ENCODE measurements at places on chromosomes 1 and 21.

GRCh38 chr1:19488136-19488535 lies 2.8 kb upstream of the CAPZB start:
- DNase-seq, result no peak

GRCh38 chr1:56382929-56383328 lies 196.4 kb downstream of the PLPP3 start:
- no peak for DNase-seq

GRCh38 chr1:172107316-172107975 lies 266.1 kb downstream of the DNM3 start:
- no peak for DNase-seq

- DNase-seq, result no peak
Measured at GRCh38 chr1:182565537-182565936, 23.5 kb downstream of the RNASEL start.

DNA sequence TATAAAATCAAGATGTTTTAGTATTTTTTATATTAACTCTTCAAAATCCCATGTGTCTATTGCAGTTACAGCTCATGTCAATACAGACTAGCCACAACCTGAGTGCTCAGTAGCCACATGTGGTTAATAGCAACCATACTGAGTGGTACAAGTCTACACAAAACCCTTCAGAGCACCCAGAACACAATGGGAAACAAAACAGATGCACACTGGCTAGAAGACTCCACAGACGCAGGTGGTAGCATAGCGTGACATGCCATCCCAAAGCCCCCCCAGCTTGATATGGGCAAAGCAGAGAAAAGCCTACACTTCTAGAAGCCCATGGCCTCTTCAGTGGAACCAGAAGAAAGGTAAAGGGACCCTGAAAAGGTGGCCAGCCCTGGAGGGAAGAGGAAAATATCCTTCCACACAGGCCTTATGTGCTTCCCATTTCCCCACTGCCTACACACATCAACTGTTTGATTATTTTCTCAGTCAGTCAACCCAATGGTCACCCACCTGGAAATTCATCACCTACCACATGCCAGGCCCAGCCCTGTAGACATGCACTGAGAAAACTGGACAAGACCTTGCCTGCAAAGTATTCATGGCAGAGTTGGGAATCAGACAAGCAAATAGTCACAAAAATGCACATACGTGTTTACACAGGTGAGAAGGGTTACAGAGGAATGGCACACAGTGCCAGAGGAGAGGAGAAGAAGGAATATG lies 175.0 kb downstream of the VAV3 start:
- DNase-seq, result no peak

- no peak for DNase-seq
Measured at GRCh38 chr21:18265944-18266343, 21.3 kb downstream of the CHODL start.

- DNase-seq, result peak; percentile 8
Measured at GRCh38 chr1:230424391-230425251, 1.5 kb downstream of the PGBD5 start.

DNA sequence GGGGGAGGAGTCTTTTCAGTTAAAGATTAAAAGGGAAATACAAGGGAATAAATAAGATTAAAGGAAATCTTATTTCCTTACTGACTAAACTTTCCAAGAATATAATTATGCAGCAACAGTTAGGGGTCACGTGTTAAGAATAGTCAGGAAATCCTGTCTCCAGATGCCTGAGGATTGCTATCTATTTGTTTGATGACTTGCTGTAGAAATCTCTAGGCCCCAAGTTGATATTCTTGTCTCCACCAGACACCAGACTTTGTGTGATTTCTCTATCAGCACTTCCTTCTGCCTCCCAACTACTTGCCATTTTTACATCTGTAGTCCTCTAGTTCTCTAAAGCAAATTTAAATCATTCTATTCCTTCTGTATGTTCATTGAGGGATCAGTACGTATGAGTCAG lies 77.5 kb downstream of the RPAP2 start:
- DNase-seq, result no peak

DNA sequence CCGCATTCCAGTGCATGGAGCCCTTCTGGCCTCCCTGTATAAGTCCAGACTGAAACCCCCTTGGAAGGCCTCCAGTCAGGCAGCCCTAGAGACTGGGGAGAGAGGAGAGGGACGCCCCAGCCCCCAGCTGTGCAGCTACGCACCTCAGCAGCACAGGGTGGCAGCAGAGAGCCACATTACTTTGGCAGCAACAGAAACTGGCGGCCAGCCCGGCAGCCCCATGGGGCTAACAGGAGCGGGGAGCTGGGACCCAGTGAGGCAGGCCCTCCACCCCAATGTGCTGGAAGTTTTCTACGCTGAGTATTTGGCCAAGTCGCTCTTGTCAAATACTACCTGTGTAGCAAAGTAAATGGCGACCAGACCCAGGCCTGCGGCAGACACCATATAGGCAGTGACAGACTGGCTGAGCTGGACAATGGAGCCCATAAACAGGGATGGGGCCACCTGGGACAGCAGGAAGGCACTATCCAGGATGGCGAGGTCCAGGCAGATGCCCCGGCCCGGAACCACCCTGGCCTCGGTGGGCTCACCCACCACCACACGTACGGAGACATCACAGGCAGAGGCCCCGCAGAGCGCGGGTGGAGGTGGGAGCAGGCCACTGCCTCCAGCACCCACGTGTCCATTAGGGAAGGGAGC lies 21.2 kb downstream of the SLC45A3 start:
- DNase-seq, result peak; percentile 85

DNA sequence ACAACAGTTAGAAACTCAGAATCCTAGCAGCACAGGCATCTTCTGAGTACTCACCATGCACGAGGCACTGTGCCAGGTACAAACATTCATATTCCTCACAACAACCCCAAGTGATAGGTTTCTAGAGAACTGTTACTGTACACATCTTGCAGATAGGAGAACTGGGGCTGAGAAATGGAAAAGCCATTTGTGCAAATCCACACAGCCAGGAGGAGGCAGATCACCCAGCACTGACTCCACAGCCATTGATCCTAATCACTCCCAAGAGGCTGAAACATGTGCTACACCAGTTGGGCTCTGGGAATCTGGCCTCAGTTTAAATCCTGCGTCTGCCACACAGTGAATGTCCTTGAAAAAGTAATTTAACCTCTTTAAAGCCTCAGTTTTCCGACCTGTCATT lies 151.0 kb downstream of the ST6GALNAC5 start:
- DNase-seq, result no peak

DNA sequence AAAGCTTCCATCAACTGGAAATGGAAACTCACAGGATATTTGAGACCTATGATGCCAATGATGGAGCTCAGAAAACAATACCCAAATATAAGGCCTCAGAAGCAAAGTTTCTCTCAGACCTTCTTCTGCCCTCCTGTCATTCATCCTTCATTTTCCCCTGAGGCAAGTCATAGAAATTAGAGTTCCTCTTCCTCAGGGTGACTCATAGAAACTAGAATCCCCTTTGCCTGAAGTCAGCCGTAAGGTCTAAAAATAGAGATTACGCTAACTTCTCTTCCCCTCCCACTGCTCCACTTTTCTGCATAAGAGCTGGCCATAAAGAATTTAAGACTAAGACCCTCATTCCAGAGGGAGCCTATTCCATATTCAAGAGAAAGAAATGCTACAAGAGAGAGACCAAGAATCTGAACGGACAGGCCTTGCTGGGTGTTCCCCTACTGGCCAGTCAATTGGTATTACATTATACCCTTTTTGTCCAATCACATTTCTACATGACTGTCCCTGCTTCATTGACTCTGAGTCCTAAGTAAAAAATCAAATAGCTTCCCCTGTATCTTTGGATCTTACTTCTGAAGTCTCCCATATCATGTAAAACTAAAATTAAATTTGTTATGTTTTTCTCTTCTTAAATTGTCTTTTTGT lies 994.9 kb downstream of the ADGRL2 start:
- no peak for DNase-seq

- DNase-seq, result no peak
Measured at GRCh38 chr21:14690886-14691285, 144.8 kb upstream of the SAMSN1 start.

GRCh38 chr1:110460253-110461220 lies 9.6 kb downstream of the PROK1 start:
- peak; percentile 89 for DNase-seq

GRCh38 chr1:66505671-66506392 lies 28.1 kb upstream of the SGIP1 start:
- DNase-seq, result peak; percentile 76

- DNase-seq, result no peak
Measured at GRCh38 chr1:115924770-115925169, 51.5 kb upstream of the SLC22A15 start.

GRCh38 chr21:33151941-33152731 lies 77.6 kb upstream of the IFNAR2 start:
- DNase-seq, result no peak

DNA sequence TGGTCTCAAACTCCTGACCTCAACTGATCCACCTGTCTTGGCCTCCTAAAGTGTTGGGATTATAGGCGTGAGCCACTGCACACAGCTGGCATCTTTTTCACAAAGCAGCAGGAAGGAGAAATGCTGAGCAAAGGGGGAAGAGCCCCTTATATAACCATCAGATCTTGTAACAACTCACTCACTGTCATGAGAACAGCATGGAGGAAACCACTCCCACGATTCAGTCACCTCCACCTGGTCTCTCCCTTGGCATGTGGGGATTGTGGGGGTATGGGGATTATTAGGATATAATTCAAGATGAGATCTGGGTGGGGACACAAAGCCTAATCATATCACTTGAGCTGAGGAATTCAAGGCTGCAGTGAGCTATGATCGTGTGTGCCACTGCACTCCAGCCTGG lies 3.0 kb upstream of the MFSD2A start:
- no peak for DNase-seq

- DNase-seq, result no peak
Measured at GRCh38 chr1:7562729-7563605, 208.1 kb upstream of the VAMP3 start.

DNA sequence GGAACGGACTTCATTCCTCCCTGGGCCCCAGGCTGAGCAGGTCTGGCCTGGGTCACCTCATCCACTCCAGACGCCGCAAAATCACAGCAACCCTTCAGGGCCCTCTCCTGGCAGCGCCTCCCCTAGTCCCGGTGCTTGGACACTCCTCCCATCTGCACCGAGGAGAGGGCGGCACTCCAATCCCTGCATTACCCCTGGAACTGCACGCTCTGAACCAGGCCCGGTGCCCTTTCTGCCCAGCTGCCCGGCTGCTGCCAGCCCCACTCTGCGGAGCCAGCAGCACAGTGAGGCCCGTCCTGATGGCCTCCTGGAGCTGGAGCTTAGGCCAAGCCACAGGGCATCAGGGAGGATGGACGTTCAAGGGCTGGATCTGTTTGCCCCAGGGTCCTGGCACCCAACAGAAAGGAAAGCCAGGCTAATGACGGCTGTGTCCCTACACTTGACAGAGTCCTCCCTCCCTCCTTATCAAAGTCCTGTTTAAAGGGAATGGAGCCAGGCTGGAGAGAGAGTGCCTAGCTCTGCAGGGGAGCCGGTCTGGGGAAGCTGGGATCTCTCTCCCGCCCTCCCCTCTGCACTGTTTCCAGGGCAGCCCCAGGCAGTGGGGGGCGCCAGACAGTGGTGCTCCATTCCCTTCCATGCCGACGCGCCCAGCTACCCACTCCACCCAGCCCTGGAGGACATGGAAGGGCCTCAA lies 12.7 kb downstream of the COL6A2 start:
- no peak for DNase-seq

GRCh38 chr1:84117868-84118267 lies 26.2 kb upstream of the PRKACB start:
- no peak for DNase-seq

GRCh38 chr1:76938304-76938703 lies 71.0 kb downstream of the ST6GALNAC5 start:
- no peak for DNase-seq

DNA sequence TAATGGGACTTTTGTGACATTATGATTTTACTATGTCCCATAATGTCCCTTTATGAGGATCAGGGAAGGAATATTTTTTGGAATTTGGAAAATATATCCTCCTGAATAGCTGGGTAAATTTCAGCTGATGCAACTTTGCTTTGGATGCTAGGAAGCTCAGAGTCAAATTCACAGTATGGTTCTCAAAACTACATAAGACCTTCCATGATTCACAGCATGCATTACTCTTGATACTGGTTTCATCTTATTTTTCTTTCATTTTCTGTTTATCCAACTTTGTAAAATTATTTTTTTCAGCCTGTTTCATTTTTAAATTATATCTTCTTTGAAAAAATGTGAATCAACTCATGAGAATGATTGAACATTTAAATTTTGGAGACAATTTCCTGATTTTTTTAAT lies 160.2 kb downstream of the ATP6V1G3 start:
- no peak for DNase-seq

GRCh38 chr1:30321246-30321910 lies 402.0 kb downstream of the MATN1 start:
- DNase-seq, result no peak

DNA sequence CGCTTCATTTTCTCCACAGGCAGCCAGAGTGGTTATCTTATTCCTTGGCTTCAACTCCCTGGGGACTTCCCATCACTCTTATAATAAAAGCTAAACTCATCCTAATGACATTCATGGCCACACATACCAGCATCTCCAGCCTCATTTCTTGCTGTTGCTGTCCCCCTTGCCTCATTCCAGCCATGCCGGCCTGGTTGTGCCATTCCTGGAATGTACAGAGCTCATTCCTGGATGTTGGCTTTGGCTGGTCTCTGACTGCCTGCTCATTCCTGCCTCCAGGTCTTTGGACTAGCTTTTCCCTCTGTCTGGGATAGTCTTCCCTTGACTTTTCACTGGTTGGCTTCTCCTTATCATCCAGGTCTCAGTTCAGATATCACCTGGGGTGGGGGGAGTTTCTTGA lies 2.4 kb upstream of the PEF1 start:
- DNase-seq, result peak; percentile 88

DNA sequence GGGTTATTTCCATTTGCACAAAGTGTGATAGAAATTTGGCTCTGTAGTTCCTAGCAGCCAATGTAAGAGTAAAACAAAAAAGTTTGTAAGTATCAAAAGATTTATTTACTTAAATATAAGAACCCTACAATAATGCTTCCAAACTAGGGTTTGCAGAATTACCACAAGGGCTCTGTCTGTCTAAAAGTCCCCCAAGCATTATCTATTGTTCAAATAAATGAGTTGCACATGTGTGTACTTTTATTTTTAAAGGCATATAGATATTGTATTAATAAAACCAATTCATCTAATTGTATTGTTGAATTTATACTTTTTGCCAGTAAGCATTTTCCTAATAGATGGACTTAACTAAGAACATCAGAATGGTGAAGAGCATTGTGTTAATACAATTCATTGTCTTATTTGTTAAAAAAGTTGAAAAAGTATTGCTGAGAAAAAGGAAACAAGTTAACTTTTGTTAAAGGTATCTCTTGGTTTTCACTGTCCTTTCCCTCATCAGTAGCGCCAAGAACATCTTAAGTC lies 863 bp upstream of the PTPRC start:
- no peak for DNase-seq

DNA sequence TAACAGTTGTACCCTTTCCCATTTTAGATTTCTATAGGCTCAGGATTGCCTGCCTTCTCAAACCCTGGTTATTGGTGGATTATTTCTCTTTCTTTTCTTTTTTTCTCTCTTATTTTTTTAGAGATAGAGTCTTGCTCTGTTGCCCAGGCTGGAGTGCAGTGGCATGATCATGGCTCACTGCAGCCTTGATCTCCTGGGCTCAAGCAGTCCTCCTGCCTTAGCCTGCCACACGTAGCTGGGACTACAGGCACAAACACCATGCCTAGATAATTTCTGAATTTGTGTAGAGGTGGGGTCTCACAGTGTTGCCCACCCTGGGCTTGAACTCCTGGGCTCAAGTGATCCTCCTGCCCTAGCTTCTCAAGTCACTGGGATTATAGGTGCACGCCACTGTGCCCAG lies 58.8 kb downstream of the UCK2 start:
- no peak for DNase-seq
